Vagina (tissue), 2 donors: ENCODE measurements at places on chromosomes 7 and 10. TPM values are rescaled to one million over a fixed set of nuclear protein-coding genes. Genes with fewer than 3 reads are reported as not detected.

DNA sequence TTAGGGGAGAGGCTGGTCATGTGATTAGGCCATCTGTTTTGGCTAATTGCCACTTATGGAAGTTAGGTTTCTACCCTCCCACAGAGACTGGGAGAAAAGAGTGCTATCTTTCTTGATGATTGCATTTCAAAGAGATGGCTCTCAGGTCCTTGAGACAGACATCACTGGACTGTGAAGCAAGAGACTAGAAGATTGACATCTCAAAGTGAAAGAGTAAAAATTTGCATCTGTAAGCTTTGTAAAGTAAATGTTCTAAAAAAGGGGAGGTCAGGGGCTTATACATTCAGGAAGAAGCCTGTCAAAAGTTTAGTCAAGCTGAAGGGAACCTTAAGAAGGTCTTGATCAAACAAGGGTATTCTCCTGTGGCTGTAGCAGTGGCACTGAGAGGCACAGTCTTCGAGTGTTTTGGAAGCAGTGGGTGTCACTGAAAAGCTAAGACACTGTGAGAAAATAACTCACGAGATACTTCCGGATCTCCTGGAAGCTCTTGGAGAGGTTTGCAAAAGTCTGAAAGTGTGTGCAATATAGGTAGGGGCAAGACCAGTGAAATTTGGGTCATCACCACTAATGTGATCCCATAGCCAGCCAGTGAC, 342.1 kb downstream of the PHF14 start:
- DNase-seq = no peak

DNA sequence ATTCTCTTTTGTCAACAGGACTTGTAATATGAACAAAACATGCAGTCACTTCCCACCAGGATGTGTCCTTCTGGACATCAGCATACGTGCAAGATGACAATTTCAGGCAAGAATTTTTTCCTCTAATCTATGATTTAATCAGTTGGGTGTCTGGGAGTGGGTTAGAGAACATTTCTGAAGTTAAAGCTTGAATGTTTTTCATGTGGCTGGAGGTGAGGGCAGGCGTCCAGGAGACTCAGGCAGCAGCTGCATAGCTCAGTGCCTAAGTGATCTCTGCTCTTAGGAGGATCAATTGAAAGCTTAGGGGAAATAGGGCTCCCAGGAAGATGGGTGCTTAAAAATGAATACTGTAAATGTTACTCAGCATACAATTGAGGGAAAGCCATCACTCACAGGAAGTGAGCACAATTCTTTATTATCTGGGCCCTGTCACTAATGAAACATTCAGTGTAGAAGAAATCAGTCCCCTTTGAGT, 457.6 kb upstream of the KLF6 start:
- DNase-seq = no peak

GRCh38 chr10:131213741-131214505, 97.6 kb downstream of the TCERG1L start:
- DNase-seq = no peak

DNA sequence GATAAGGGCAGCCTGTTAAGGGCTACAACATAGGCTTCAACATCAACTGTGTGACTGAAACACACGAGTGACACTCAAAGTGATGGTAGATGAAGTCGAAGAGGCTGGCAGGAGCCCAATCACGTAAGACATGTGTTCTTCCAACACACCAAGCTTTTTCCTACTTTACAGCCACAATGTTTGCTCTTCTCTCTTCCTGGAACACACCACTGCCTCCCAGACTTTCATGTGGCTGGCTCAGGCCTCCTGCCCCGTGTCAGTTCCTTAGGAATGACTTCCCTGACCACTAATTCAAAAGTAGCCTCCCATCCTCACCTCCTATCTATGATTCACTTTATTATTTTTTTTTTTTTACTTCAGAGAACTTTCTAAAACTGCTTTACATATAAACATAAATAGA, 209.2 kb downstream of the GPAM start:
- no peak for DNase-seq

DNA sequence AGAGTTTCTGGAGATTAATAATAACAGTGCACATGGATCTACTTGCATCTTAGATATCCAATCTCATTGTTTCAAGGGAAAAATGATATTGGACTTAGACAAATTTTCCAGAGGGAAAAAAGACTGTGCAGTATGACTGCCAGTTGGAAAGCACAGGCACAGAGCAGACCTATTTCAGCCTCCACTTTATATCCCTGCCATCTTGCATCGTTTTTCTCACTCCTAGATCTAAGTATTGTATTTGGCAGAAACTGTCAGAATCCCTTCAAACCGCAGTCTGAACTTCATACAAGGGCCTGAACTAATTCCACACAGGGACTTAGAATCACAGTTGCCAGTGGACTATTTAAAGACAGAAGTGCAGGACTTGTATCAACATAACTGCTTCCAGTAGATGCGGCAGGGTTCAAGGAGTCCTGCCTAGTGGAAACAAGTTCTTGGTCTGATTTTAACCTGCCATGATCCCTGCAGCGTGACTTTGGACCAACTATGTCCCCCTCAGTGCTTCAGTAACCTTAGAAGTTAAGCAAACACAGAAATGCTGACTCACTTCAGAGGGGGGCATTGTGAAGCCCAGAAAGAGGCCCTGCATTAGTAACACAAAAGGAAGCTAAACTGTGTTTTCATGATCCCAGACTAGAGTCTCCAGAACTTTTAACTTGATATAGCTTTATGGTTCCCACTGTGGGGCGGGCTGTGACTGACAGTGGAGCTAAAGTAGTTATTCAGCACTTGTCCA, 95.7 kb upstream of the PALS2 start:
- no peak for DNase-seq

Gene FGFR2
- total RNA-seq = 54.0 TPM

Gene FZD8
- total RNA-seq = 7.6 TPM

Gene EBLN1
- not detected for total RNA-seq
